ENCODE measurements at places on chromosomes 12 and 14.

DNA sequence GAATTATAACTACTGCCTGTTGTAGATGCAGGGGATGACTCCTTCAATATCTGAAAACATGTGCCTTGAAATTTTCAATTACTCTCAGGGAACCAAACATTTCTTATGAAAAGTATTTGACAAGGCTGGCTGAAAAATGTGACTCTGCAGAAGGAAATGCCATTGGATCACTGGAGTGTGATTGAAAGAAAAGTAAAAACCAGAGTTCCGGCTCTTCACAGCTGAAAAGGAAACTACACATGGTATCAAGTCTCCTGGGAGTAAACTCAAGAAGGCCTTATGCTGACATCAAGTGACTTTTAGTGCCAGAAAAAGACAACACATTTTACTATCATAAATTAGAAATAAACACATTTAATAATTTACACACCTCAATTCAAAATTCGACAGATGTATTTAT lies 693.0 kb downstream of the LRFN5 start:
- no peak for DNase-seq

DNA sequence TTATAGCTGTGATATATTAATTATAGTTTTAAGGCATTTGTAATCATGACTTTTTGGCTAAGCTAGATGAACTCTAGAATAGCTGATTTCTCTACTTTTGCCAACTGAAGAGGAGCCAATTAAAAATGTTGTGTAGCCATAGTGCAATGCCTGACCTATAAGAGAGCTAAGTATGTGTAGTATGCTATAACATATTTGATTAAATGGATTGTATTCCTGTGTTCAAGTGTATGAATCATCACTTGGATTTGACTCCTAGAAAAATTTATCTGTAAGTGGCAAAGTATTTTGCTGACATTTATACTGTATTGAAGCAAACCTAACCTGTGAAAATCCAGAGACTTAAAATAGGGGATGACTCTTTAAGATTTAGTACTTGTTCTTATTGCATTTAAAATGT lies 34.2 kb downstream of the PCNX4 start:
- DNase-seq, result no peak

GRCh38 chr14:64943556-64943955 lies 1.0 kb upstream of the GPX2 start:
- DNase-seq, result no peak

DNA sequence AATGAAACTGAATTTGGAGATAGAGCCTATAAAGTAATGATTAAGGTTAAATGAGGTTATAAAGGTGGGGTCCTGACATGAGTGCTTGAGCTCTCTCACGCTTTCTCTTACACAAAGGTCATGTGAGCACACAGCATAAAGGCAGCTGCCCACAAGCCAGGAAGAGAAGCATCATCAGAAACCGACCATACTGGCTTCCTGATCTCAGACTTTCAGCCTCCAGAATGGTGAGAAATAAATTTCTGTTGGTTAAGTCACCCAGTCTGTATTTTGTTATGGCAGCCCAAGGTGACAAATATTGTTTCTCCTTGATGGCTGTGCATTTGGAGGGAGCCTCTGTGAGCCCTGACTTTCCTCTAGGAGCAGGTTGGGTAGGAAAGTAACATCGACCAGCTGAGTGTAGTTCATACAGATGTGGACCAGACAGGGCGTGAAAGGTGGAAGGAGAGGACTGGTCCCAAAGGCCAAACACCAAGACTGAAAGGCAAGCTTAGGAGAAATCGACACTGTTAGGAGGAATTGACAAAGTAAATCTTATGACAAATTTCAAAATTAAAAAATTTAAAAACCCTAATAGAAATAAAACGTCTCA lies 97.6 kb upstream of the SLC38A2 start:
- DNase-seq, result no peak

DNA sequence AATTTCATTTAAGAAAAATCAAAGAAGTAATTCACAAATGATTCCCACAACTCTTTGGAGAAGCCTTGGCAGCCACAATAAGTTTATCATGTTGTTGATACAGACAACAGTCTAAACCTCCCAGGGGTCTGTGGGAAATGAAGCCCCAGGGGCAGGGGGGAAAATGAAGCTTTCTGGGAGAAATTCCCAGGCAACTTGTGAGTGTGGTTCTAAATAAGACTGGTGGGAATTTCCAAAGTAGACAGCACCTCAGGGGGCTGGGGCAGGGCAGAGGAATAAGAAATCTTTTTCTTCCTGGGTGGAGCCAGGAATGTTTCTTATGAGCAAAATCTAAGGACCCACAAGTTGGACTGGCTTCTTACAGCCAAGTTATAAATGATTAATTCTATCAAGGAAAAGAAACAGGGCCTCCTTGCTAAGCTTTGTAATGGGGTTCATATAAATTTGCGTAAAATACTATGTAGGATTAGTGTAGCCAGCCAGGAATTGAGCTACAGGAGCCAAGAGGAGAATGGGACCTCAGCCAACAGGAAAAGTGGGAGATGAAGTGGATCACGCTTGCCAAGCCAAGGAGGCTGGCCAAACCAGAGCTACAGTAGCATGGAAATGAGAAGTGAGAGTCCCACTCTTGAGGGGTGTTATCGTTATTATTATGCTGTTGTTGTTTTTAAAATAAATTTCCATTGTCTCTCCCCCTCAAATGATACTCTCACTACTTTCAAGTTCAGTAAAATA lies 182.9 kb upstream of the FAR2 start:
- DNase-seq, result peak; percentile 11

- DNase-seq, result no peak
Observed at GRCh38 chr14:72142328-72142727, 210.1 kb downstream of the RGS6 start.

GRCh38 chr14:99124482-99125105 lies 147.4 kb downstream of the BCL11B start:
- no peak for DNase-seq

Data from AG20443 (cell line).